Right kidney (tissue), 9 donors: ENCODE measurements at places on chromosomes 12 and 14.

GRCh38 chr14:32593290-32593942 is 264.3 kb downstream of the AKAP6 start:
- DNase-seq: no peak

GRCh38 chr14:64235652-64236640 is 58.2 kb downstream of the ESR2 start:
- DNase-seq: no peak

DNA sequence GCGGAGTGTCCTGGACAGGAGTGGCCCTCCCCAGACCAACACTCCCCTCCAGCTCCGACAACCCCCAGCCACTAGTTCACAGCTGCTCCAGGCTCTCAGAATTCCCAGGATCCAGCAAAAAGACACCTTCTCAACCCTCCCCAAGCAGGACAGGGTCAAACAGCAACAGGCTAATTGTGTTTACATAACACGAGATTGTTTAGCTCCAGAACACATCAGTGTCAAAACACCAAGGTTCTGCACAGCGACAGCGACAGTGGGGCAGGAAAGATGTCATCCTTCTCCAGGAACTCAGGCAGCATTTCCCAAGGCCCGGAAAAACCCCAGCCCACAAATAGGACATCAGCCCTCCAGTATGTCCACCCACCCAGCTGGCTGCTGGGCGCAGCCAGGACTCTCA is 16.5 kb downstream of the ITPK1 start:
- no peak for DNase-seq

- DNase-seq: no peak
These were observed 36.7 kb downstream of the LRRIQ1 start for GRCh38 chr12:85072826-85073225.

DNA sequence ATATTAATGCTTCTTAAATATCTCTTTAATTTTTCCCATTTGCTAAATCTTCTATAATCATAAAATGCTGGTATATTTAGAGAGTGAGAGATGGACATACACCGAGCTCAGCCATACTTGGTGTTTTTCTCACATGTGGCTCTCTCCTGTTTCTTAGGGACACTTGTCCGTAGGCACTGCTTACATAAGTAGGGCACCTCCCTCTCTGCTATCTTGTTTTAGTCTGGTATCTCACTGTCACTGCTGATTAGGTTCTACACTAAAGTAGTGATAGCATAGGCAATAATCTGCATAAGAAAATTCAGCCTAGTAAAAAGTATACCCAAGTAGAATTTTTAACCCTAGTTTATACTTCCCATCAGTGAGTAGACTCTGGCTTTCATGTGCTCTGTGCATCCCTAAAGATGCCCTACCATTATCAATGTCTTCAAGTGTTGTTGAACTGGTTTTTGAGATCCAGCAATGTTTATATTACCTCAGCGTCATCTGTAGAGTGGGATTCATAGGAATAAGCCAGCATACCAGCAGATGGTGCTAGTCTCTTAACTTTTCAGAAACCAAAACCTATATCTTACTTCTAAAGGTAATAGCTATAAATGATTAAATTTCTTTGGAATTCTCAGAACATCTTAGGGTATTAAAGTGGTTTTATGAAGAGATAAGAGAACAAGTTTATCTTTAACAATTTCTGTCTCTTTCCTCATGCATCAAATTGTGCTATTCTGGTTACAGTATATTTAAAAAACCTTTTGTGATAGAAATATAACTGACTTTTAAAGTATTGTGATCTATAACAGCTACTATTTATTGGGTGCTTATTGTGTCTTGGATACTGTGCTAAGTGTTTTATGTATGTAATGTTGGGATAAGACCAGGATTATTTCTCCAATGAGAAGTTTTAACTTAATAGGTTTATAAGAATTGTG is 32.9 kb downstream of the ARID2 start:
- no peak for DNase-seq

DNA sequence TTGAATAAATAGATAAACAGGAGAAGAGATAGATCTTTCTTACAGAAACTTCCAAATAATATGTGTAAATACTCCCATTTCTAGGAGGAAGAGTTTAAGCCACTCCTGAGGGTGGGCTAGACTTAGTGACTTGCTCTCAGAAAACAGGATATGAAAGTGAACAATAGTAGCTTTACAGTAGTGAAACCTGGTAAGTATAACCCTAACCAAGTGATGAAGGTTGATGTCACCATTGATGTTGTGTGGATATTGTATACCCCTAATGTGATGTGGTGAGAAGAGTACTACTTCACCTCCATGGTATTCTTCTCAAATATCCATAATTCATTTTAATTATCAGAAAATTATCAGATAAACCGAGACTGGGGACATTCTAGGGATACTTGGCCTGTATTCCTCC is 20.9 kb downstream of the AKAP6 start:
- DNase-seq: no peak

- no peak for DNase-seq
These were observed 40.0 kb upstream of the CAPRIN2 start for GRCh38 chr12:30794591-30795409.

- DNase-seq: no peak
These were observed 178.8 kb downstream of the KTN1 start for GRCh38 chr14:55758796-55759195.

DNA sequence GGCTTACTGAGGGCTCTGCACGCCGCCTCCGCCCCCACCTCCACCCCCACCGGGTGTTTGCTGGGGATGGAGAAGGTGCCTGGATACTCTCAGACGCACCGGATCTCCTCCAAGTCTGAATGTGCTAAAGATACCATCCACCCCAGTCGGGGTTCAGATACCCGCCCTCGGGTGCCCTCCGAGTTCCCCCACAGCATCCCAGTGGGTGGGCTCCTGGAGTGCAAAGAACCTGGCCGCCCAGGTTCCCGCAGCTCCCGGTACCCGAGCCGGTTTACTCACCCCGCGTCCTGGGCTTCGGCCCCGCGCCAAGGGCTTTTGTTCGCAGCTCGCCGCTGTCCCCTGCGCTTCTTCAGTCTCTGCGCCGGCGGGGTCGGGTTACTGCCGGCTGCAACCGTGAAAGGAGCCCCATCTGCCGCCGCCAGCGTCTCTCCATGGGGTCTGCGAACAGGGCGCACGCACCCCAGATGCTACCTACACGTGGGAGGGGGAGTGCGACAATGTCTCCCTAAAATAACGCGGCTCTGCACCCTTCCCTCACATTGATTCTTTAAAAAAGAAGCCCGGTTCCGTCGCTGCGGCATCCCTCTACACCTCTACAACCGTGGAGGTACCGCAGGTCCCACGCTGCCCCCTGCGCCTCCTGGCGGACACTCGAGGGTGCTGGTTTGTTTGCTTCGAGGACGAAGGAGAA is at the start of gene CCDC177:
Gene CCDC177, minus strand, starts transcription at position 609 of the 691 bp plus-strand sequence. CDS start 1,249 bp downstream, outside the sequence.
- DNase-seq: peak; percentile 85

GRCh38 chr12:92149563-92149962 is 3.9 kb upstream of the BTG1 start:
- DNase-seq: no peak

- no peak for DNase-seq
These were observed 353.2 kb downstream of the BCAT1 start for GRCh38 chr12:24595652-24596235.

DNA sequence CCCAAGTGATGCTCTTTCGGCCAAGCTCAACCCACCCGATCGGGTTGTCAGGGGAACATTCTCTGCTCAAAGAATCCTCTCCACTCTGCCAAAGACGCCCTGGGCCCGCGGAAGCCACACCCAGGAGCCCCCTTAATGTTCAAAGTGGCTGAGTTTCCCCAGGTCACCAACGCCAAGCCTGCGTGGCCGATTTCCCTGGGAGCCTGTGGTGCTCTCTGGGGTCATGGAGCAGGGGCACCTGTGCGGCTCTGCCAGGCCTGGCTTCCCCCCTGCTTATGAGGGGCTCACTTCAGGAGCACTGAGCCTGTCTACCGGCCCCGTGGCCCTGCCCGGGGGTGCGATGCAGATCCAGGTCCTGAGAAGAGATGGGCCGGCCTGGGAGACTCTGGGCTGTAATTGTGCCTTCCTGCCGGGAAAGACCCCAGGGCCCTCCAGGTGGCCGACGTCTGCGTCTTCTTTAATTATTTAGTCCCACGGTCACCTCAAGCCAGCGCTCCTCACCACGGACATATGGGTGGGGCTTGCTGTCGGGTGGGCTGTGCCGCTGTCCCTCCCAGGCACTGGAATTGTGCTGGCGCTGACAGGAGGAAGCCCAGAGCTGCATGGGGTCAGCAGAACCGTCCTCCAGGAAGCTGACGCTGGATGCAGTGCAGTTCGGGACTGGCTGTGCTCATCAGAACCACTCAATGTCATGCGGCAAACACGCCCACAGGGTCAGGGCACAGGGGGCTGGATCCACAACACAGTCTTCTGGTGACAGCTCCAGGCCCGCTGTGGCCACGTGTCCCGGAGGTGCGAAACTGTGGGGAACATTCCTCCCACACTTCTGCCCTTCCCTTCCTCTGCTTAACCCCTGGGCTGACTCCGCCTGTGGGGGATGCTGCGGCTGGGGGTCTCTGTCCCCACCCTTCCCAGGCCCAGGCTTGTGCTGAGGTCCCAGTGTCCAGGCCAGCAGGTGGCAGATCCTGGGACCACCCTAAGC is 267.6 kb upstream of the SFSWAP start:
- no peak for DNase-seq

DNA sequence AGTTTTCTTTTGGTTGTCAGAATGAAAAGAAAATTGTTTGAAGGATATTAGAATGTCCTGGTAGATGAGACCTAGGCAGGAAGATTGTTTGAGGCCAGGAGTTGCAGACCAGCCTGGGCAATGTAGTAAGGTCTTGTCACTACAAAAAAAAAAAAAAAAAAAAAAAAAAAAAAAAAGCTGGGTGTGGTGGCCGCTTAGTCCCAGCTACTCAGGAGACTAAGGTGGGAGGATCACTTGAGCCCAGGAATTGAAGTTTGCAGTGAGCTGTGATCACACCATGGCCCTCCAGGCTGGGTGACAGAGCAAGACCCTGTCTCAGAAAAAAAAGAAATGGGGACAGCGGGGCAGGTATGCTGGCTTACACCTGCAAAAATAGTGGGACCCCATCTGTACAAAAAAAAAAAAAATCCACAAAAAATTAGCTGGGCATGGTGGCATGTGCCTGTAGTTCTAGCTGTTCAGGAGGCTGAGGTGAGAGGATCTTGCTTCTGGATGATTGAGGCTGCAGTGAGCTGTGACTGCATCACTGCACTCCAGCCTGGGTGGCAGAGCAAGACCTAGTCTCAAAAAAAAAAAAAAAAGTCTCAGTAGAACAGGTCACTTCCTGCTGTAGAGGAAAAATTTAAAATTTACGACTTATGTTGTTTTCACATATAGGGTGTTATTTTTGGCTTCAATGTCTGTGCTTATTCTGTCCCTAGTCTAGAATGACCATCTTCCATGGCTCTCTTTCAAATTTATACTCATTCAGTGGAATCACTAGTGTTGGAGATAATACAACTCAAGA is 70.7 kb downstream of the PPHLN1 start:
- no peak for DNase-seq

DNA sequence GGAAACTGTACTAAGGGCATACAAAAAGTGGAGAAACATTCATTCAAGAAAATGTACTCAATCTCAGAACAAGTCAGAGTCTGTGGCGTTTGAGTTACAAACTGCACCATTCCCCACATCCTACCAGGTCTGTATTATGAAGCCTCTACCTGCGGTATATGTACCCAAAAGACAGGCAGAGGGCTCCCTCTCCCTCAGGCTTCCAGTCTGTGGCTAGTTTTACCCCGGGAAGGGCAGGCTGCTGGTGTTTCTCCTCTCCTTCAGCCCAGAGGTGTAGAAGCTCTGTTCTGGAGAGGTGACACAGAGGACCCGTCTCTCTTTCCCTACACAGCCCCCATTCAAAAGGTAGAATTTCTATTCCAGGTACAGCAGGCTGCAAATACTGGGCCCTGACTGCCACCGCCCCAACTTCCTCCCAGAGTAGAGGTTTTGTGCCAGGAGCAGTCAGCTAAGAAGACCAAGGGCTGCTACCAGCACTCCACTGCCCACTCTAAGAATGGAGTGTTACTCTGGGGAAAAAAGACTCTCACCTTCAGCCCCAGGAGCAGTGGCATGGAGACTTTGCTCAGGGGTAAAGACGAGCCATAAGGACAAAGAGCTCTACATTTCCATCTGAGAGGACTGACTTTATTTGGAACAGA is 39.4 kb downstream of the PARP11 start:
- no peak for DNase-seq

DNA sequence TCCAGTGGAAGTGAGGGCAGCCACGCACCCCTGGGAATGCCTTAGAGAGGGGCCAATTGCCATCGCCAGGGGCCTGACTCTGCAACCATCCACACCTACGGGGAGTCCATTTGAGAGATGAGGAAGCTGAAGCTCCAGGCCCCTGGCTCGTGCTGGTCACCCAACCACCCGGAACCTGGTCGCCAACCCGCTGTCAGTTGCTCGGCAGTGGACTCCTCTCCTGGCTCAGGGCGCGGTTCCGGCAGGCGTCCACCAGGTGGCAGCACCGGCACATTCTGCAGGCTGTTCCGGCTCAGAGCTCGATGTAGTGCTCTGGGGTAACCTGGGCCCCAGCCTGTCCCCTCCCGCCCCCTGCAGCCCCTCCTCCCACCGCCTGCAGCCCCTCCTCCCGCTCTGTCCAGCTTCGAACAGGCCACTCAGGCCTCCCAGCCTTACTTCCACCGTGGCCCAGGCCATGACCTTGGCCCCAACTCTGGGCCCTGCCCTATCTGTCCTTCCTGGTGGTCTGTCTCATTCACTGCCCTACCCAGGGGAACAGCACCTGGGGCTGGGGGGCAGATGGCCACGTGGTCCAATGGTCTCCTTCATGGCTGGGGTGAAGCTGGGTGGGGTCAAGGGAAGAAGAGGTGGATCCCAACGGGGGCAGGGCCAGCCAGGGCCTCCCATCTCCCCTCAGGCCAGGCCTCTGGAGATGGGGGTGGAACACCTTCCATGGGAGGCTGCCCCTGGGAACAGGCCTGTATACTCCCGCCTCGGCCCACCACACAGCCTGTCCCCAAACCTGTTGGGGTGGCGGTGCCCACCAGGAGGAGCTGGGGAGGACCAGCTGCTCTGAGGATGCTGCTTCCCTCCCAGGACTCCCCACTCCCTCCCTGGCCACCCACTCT is 15.7 kb downstream of the SIVA1 start:
- peak; percentile 67 for DNase-seq

DNA sequence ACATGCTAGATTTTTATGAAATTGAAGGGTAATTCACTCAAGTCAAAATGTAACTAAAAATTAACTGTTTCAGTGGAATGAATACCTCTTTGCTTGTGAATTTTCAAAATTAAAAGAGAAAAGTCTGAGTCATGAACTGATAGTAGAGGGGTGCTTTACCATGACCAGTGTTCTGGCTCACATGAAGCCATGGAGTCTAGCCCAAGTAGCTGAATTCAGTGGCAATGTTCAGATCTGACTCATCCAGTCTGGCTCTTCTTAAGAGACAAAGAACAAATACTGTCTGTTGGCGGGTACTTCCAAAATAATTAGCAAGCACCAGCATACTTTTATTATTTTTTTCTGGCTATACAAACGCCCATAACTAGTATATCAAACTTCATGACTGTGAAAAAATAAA is 366.3 kb upstream of the GARIN6 start:
- no peak for DNase-seq

GRCh38 chr14:94153750-94154342 is 20.3 kb upstream of the PPP4R4 start:
- DNase-seq: no peak

GRCh38 chr12:65537978-65538377 is 259.5 kb downstream of the MSRB3 start:
- DNase-seq: no peak
